ENCODE measurements at places on chromosomes 2 and 18. TPM values are rescaled to one million over a fixed set of nuclear protein-coding genes. Genes with fewer than 3 reads are reported as not detected.

DNA sequence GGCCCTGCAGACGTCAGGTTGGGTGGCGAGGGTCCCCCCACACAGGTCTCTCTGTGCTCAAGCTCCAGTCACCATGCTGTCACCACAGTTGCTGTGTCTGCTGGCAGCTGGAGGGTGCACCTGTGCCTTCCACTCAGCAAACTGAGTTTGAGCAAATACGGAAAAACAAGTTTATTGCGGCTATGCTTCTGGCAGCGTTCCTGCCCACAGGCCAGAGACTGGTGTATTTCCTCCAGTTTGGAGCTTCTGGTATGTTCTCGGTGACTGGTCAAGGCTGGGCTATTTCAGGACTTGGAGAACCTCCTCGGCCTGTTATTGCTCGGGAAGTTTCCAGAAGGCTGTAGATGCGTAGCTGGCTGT is 132.6 kb downstream of the SEPTIN10 start:
- DNase-seq = no peak

DNA sequence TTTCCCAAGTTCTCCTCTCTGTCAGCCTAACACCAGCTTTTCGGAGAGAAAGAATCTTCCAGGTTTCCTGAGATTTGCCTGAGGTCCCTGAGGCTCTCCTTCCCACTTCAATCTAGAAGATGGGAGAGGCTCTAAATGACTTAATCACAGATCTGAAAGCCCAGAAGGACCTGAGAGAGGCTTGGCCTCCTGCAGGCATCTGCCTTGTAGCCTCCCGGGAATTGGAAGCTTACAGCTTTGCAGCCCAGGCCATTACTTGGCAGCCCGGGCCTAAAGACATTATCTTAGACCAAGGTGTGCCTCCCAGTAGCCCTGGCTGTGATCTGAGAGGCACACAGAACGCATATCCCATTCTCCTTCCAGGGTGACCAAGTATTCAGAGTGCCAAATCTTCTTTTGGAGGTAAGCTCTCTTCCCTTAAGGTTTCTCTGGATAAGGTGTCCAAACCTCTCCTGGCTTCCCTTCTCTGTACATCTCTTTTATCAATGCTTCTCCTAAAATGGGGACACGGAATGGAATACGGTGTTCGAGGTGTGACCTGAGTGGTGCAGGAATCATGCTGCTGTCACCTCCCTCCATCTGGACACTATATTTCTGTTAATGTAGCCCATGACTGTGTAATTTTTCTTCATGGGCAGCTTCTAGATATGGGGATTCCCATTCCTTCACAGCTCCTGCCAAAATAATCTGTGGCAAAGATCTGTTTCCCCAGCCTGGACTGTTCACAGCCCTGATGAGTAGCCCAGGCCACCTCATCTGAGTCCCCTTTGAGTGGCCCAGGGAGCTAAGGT is 16.0 kb downstream of the CTIF start:
- DNase-seq = no peak

Gene ANKRD62
- not detected for total RNA-seq

DNA sequence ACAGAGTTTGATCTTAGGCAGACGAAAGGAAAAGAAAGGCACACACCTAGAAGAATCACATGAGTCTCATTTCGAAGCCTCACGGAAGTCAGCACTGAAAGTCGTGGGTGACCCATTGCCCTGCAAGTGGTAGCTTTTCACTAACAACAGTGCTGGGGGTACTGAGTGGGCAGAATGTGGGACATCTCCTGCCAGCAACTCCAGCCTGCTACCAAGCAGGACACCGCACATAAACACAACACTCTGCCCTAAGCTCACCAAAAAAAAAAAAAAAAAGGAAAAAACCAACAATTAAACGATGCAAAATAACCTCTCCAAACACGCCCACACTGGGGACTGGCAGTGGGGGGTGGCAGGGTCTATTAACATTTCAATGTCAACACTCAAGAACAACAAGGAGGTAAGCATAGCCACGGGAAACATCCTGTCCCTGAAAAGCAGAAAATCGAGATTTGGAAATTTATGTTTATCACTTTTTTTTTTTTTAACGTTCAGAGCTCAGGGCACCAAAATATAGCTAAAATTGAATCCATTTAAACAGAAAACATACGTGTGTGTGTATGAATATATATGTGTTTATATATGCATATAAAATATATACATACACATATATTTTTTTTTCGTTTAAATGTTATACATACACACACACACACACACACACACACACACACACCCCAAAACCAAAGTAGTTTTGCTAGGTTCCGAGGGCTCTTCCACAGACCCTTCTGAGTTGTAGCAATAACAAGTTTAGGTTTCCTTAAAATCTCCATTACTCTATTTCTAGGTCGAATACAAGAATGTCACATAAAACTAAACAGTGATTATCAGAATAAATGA is 2.2 kb downstream of the INO80D start:
- no peak for DNase-seq

Gene ATP6V1C2
- not detected for total RNA-seq

GRCh38 chr18:67310826-67311225 is 205.7 kb downstream of the DSEL start:
- DNase-seq = no peak

Gene TGFA
- 40.1 TPM for total RNA-seq

Gene UGT1A6
- total RNA-seq = 5.1 TPM

Gene FZD7
- 34.8 TPM for total RNA-seq

DNA sequence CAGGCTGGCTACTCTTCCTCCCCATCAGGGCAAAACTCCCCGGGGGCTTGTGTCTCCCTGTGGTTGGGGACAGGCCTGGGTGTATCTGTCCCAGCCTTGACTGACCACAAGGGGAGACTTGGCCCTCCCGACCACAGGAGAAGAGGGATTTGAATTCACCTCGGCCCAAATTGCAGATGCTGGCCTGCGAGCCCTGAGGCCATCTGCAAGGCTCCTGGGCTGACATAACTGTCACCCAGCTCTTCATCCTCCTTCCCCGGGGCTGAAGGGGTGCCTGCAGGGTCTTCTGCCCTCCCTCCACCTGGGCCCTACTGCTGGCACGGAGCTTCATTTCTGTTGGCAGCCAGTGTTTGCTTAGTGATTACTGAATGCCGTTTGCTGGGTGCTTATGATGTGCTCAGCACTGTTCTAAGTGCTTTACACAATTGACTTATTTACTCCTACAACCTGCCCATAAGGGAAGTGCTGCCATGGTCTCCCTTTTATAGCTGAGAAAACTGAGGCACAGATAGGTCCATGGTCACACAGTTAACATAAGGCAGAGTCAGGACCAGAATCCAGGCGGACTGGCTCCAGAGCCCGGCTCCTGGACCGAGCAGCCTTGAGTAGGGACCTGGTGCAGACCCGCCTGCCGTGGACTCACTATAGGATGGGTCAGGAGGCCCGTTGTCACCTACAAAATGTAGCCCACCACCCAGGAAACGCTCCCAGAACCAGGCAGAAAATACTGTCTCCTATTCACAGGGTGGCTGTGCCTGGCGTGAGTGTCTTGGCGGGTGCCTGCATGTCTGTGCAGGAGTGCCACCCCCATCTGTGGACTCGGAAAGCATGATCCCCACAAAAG is 18.9 kb downstream of the STEAP3 start:
- no peak for DNase-seq

DNA sequence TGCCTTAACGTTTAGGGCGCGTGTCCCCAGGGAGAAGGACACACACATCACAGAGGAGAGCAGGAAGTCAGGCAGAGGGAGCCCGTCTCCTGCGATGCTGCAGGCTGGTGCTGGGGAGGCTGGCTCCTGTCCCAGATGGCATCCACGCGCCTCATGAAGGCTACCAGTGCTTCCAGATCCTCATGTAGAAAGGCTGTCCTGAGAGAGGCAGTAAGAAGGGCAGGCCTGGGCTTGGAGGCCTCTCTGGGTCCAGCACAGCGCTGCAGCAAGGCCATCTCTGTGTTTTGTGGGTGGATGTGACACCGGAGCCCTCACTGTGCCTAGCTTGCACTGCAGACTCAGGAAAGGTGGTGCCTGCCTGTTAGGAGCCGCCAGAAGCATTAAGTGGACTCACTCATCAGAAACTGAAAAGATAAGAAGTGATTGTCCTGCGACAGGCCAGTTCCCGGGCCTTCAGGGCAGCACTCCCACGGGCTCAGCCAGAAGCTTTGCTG is 62.7 kb downstream of the FAM168B start:
- DNase-seq = no peak

Gene CDK15
- 6.4 TPM for total RNA-seq

GRCh38 chr2:197324801-197325200 is 14.2 kb upstream of the ANKRD44 start:
- DNase-seq = no peak

DNA sequence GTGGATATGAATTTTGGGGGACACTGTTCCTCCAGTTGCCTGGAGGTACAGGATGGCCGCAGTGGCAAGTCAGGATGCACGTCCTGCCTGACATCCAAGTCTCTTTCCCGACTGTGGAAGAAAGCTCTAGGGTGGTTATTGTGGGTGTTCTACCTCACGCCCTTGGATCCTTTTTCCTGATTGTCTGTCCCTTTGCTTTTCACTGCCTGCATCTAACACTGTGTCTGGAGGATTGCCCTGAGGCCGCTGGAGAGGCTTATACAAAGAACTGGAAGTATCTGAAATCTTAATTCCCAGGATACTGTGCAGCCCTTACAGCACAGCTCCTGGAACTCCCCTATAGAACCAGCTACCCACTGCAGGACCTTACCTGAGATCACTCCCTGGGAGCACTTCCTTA is 250.5 kb downstream of the TFCP2L1 start:
- no peak for DNase-seq

Gene AMER3
- total RNA-seq = not detected

- no peak for DNase-seq
These were observed 168.4 kb downstream of the NDUFA10 start for GRCh38 chr2:239856620-239857285.

- DNase-seq = no peak
These were observed 24.0 kb downstream of the R3HDM1 start for GRCh38 chr2:135555311-135555710.

Gene SNORC
- 1.2 TPM for total RNA-seq

Gene DNAJC5G
- not detected for total RNA-seq

DNA sequence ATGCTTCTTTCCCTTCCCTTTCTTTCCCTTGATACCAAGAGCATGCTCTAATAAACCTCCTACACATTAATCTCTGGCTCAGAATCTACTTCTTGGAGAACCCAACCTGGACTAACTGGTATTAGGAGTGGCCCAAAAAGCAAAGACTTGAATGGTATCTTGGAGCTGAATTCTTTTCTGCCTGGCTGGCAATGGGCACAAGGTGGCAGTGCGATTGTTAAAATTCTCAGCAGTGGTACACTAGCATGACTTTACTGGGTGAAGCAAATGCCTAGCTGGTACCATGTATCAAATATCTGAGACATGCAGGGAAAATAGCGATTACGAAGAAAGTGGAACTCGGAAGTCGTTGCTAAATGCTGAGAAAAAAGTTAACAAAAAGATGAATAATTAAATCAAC is 376.1 kb downstream of the XIRP2 start:
- DNase-seq = no peak

Gene FAM237A
- not detected for total RNA-seq

DNA sequence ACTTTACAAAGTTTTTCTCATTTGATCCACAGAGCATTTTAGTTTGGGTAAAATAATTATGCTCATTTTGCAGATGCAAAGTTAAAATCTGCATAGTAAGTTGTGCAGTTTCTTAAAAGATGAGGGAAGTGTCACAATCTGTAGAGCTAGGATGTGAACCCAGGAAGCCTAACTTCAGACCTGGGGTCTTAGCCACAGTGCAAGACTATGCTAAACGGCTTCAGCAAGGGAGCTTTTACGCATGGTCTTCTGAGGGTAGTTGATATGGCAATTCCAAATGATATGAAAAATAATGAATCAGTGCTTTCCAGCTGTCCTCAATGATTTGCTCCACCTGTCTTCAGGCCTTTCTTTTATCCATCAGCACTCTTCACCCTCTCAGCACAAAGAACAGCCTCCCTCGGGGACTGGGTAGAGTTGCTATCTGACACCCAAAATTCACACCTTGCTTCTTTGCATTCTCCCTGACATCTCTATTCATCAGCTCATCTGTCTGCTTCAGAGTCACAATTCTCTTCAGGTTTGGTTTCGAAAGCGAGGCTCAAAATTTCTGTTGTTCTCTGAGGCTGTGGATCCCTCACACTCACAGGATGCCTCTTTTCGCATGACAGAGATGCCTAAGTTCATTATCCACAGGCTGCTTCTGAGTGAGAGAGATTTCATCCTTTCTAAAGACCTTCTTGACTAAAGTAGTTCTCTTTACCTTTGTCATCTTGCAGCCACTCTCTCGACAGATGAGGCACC is 302.5 kb downstream of the NRXN1 start:
- DNase-seq = no peak

Gene FAP
- 0.14 TPM for total RNA-seq

DNA sequence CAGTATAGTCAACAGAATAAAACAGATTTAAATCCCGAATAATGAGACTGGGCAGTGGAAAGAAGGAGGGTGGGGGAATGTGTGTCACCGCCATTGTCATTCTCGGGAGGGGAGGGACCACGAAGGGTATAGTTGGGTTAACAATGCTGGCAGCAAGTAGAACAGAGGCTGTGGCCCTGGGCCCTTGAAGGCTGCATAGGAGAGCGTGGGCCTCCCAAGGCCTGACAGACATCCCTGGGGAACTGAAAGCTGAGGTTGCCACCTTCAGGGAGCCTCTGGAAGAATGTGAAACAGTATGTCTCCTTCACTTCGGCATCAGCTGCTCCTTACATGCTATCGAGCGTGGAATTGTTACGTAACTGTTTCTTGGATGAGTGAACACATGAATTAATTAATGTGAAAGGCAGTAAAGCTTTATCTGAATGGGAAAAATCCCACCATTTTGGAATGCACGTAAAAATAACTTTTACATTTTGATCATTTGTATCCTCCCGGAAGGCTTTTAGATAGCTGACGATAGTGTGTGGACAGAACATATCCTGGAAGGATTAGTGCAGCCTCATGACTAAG is 92.8 kb upstream of the TTC39C start:
- DNase-seq = peak; percentile 32

Gene TUBB8B
- not detected for total RNA-seq

Gene KIF5C
- 4.7 TPM for total RNA-seq

GRCh38 chr18:8277270-8277669 is 332.0 kb upstream of the RAB12 start:
- DNase-seq = no peak

Gene GPR35
- not detected for total RNA-seq

GRCh38 chr2:48313036-48313877 is 216.7 kb upstream of the STON1 start:
- DNase-seq = no peak

GRCh38 chr18:30175621-30176225 is 866.8 kb downstream of the DSC3 start:
- DNase-seq = no peak

DNA sequence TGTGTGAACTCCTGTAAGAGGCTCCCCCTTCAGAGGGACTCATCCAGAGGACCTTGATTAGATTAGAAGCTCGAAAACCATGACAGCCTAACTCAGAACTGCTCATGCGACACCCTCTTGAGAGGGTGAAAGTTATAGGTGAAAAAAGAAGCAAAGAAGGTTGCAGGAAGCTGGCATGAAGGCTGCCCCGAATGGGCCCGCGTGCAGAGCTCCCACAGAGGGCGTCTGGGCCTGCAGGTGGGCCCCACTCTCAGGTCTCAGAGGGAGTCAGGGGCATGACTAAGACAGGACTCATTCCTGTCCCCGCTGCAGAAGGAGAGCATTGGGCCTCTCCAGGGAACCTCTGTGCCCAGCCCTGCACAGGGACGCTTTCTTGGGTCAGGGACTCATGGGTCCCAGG is 235.4 kb downstream of the EIPR1 start:
- no peak for DNase-seq

GRCh38 chr2:37337620-37338280 is 6.7 kb upstream of the QPCT start:
- no peak for DNase-seq

Gene CENPA
- 24.4 TPM for total RNA-seq

Gene MEP1B
- total RNA-seq = not detected

Gene SLC16A14
- total RNA-seq = 1.0 TPM

All from epithelial cell of proximal tubule (primary cell).